NCI-H2081 treated with DMSO at 0.1 percent for 48 hours (cell line): ENCODE measurements at places on chromosomes 11 and 22.

DNA sequence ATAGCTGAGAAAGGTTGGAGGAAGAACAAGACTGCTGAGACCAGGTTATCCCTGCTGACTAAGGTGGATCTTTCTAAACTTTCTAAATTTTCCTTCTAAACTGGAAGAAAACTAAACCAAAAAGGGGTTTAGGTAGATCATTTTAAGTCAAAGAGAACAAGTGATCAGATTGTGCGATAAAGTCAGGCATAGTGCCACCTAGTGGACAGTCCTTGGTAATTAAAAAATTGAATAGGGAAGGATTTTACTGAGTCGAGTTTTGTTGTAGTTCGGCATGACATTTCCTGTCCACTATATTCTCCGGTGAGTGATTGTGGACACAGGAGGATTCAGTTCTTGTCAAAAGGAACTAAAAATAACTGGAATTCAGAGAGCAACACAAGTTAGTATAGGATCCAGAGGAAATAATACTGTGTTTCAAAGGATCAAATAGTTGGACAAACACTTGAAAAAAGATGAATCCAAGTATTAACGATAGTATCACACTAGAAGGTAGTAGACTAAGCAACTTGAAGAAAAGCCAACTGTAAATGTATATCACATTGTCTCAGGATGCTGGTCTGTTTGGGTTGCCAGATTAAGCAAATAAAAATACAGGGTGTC, 1236.4 kb downstream of the FAM181B start:
- no peak for DNase-seq

GRCh38 chr22:23107487-23108248, 34.1 kb downstream of the RSPH14 start:
- no peak for DNase-seq

DNA sequence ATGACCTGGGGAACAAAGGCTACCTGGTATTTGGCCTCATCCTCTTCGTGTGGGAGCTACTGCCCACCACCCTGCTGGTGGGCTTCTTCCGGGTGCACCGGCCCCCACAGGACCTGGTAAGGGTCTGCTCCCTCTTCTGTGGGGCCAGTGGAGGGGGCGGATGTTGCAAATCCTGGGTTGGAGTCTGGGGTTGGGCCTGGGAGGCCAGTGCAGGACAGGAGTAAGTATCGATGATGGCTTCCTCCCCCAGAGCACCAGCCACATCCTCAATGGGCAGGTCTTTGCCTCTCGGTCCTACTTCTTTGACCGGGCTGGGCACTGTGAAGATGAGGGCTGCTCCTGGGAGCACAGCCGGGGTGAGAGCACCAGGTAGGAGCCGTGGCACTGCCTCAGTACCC, 2.7 kb downstream of the GPR137 start:
- no peak for DNase-seq

- no peak for DNase-seq
Observed at GRCh38 chr22:23675502-23676415, 15.1 kb upstream of the RGL4 start.

DNA sequence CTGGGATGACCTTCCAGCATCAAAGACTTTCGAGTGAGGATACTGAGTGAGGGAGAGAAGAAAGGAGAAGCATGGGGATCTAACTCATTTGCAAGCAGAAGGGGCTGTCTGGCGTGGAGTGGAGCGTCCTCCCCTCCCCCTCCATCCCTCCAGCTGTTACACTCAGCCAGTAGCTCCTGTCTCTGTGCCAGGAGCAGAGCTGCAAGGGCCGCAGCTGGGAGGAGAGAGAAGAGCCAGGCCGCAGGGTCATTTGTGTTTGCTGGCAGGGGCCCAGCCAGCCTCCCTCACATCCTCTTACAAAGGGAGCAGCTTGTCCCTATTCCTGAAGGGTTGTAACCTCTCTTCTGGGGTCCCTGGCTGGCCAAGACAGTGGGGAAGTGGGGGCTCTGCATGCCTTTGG, 57.9 kb downstream of the NECTIN1 start:
- DNase-seq, result no peak

DNA sequence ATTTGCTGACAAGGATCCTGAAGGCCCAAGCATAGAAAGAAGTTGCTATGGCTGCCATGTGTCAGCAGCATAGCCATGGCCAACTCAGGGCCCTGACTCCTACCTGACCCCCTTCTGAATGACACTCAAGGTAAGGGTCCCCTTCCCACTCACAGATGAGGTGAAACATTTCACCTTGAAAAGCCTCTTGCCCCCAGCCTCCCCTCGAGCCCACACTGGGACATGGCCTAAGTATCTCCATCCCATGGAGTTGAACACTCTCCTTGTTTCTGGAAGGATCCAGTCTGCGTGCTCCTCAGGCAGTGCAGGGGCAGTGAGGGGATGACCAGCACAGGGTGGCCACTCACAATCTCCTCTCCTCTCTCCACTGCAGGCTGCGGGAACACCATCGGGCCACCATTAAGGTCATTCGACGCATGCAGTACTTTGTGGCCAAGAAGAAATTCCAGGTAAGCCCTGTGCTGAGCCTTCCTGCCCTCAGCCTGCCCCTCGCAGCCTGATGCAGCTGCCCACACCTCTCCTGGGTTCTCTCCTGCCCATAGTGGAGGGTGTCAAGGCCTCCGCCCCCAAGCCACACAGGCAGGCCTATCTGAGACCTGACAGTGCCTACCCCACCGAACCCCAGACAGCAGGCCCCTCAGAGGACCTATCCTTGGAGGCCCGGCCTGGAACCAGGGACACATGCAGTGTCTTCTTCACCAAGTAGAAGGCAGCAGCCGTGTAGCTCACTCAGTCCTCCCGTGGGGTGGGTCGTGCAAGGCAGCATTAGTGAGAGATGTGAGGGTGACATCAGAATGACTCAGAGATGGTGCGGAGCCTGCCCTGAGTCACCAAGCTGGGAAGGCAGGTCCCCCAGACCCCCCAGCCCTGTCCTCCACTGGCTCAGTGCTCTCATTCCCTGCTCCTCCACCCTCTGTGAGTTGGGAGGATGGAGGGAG, 68.9 kb upstream of the KCNQ1OT1 start:
- no peak for DNase-seq

GRCh38 chr11:72782081-72782920, 11.5 kb downstream of the STARD10 start:
- no peak for DNase-seq

DNA sequence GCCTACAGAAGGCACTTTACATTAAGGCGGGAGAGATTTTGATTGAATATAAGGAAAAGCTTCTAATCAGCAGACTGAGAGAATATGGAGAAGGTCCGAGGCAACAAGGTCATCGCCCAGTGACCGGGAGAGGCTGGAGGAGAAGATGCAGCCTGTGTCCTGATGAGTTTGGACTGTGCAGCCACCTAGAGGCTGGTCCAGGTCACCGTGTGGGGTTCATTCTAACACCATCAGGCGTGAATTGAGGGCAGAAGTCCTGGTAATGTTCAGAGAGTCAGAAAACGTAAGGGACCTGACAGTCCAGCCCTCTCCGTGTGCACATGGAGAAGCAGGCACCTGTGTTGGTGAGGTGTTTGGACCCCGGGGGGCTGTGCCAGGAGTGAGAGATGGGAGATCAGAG, 102.7 kb downstream of the FEZ1 start:
- no peak for DNase-seq

DNA sequence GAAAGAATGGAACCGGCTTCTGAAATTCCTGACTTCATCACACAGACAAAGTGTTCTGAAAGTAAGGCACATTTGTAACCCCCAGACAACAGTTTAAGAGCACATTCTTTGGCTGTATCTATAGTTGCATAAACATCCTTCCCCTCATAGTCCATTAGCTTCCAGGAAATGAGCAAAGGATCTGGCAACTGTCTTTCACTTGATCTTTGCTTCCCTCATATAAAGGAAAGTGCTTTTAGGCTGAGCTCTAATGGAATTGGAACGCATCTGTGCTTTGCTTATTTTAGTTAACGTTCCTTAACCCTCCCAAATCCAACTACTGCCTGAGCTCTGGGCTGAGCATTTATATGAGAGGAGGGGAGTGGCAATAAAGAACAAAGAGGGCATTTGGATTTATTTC, 76.9 kb upstream of the API5 start:
- no peak for DNase-seq

DNA sequence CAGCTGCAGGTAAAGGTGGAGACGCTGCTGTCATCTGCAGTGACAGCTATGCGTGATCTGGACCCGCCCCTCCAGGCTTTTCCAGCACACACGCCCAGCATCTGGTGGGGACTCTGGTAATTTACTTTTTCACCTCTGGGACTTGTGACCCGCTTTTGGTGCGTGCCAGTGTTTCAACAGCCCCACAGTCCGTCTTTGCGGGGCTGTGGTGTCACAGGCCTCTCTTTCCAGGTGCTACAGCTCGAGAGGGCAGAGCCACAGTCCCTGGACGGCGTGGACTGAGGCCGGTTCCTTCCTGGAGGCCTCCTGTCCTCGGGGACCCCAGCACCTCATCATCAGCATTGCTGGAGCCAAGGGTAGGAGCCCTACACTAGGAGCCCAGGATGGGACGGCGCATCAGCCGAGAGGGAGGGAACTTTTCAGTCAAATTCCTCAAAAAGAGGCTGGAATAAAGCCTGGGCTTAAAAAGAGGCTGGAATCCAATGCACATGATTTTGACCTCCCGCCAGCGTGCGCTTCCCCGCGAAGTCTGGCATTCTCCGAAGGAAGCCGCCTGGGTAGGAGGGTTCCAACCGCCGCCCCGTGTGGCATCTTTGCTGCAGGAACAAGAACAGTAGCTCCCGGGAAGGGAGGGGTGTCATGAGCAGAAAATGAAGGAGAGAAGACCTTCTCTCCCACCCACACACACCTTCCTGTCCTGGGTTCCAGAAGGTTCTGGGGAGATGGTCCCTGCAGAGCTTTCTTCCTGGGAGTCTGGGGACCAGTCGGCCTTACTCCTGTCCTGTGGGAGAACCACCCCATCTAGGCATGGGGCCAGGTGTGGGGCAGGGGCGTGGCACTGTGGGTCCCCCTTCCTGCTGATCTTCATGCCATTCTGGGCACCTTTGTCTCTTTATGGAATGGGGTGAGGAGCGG, 25.7 kb upstream of the KRTAP5-7 start:
- DNase-seq, result no peak

GRCh38 chr11:7696424-7696823, 9.9 kb downstream of the OVCH2 start:
- no peak for DNase-seq

- no peak for DNase-seq
Observed at GRCh38 chr11:698493-699115, 3.0 kb downstream of the TMEM80 start.

GRCh38 chr11:78080084-78080817, 589 bp upstream of the NDUFC2 start:
- no peak for DNase-seq

GRCh38 chr11:92770981-92771380, 198.5 kb upstream of the MTNR1B start:
- no peak for DNase-seq

DNA sequence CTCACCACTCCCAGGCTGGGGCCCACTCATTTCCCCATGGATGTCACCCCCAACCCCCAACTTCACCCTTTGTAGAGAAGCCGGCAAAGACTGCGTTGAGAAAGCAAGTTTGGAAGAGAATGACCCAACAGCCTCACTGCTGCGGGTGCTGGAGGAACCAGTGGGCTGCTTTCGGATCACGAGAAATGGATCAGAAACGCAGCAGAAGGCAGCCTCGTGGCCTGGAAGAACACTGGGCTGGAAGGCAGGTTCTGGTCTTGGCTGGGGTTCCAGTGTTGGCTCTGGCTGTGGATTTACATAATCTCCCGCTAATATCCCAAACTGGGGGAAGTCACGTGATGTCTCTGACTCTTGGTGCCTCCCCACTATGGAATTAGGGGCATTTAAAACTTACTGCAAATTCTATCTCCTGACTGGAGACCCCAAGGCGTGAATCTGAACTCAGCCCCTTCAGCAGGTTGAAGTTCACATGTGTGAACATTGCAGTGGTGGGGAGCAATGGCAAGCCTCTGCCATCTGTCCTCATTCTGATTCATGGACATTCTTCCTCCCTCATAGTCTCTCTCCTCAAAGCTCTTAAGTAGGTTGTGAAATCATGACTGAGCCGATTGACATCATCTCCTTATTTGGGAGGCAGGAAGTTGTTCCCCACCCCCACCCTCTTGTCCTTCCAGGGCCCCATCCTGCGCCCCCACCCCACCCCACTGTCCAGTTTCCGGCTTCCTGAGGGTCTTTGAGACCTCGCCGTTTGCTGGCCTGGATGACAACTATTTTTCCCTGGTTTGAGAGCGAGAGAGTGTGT, 37.0 kb upstream of the TIMP3 start:
- no peak for DNase-seq

- no peak for DNase-seq
Observed at GRCh38 chr22:28151151-28151816, 232.2 kb upstream of the PITPNB start.

- no peak for DNase-seq
Observed at GRCh38 chr11:120130991-120131760, 6.7 kb downstream of the TRIM29 start.

DNA sequence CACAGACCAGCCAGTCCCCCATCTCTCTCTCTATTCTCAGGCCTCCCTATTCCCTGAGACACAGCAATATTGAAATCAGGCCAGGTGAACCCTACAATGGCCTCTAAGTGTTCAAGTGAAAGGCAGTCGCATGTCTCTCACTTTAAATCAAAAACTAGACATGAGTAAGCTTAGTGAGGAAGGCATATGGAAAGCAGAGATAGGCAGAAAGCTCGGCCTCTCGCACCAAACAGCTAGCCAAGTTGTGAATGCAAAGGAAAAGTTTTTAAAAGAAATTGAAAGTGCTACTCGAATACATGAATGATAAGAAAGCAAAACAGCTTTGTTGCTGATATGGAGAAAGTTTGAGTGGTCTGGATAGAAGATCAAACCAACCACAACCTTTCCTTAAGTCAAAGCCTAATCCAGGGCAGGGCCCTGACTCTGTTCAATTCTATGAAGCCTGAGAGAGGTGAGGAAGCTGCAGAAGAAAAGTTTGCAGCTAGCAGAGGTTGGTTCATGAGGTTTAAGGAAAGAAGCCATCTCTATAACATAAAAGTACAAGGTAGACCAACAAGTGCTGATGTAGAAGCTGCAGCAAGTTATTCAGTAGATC, 19.8 kb upstream of the MPZL2 start:
- no peak for DNase-seq

DNA sequence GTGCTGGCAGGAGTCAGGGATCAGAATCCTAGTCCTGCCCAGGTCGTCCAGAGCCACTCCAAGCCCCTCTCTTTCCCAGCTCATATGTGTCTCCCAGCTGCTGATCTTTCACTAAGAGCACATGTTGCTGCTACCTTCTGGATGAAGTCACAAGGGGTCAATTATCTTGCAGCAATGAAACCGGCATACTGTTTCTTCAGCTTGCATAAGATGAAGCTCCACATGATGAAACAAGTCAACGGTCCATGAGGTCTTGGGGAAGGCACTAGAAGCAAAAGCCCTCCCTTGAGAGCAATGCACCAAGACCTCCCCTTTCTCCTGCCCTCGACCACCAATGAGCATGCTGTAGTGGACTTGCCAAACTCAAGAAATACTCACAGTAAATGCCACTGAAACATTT, 148.9 kb downstream of the TENM4 start:
- no peak for DNase-seq
